ENCODE measurements at places on chromosomes 6 and 20. TPM values are rescaled to one million over a fixed set of nuclear protein-coding genes. Genes with fewer than 3 reads are reported as not detected.

ZSCAN12 gene
- total RNA-seq: 5.7 TPM

HLA-DQB1 gene
- total RNA-seq: 2.7 TPM

LTB gene
- 16.3 TPM for total RNA-seq

DEFB125 gene
- total RNA-seq: not detected

ADGRF5 gene
- total RNA-seq: not detected

EEF1A2 gene
- total RNA-seq: 1.4 TPM

MBOAT1 gene
- 33.8 TPM for total RNA-seq

All from activated T-helper 2 cell treated with anti-CD3 and anti-CD28 coated beads, Interferon-gamma antibody, Interleukin-2, Interleukin-4, amounts not matched to agents 10 μg/mL and 5 μg/mL and 100 μg/mL, durations not matched to agents 14 hours and 24 hours and 36 hours (primary cell).